ENCODE measurements at places on chromosomes 12 and 14.

DNA sequence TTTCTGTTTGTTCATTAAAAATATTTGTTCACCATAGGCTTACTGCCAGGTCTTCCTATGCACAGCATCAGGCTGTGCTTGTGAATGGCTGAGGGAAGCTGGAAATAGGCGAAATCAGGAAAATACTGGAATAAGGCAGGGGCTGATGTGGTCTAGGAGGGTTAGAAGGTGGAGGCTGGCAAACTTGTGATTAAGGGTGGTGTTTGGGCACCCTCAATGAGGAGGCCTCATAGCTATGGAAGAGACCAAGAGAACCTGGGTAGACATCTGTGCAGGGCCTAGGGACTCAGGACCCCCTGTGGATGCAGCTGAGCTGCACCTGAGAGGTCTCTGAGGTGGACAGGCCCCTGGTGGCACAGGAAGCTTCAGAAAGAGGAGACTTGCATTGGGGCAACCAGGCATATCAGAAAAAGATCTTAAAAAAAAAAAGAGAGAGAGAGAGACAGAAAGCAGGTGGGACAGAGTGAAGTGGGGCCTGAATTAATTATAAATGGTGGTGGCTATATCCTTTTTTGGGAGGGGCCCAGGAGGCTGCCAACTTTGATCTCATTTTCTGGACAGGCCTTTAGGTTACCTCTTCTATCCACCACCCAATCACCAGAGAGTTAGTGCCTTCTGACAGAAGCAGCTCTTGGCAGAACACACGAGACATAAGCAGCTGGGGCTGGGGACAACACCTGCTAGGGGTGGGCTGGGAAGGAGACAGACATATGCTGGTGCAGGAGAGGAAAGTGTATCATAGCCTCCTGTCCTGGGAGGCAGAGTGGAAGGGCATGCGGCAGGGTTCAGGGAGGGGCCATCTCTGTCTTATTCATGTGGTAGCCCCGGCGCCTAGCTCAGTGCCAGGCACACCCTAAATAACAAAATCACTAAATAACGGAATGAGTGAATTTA lies 46.7 kb upstream of the ATP23 start:
- no peak for DNase-seq

DNA sequence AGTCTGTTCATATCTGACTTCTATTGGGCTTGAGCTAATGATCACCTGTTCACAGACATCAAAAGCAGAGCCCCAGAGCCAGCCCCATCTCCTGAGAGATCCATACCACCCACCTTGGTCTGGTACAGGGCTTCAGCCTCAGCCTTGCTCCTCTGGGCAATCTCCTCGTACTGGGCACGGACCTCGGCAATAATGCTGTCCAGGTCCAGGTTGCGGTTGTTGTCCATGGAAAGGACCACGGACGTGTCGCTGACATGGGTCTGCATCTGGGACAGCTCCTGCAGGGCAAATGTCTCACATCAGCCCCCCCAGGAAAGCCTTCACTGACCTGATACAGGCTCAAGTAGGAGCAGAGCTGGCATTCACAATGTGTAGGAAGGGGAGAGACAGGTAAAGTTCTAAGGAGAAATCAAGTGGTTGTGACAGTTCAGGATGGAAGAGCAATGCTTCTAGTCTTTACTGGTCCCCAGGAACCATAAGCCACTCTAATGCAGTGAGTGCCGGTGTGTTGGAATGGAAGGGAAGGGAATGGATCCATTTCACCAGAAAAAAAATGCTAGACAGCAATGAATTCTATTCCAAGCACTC lies 5.2 kb downstream of the KRT4 start:
- no peak for DNase-seq

DNA sequence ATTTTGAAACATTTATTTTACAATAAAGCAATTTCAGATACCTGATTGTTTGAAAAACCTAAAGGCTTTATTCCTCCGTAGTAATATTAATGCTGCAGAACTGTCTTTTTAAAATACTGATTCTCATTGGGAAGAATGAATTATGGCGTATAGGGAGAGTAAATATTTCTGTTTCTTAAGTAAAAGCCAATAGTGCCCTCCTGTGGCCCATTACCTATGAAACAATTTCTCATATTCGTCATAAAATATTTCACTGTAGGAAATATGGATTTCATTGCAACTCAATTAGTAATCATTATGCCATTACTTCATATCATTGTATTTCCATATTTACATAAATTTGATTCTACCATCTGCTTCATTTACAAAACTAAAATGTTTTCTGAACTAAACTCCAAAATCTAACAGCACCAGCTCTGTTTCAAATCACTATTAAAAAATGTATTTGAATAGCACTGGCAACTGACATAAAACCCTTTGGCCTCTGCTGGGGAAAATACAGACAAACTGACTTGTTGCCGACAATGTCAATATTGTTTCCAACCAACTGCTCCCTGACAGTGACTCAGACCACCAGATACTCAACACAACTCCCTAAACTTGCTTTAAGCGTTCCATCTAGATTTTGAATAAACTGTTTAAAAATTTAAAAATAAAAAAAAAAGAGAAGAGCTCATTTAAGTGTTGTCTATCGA lies 290.3 kb downstream of the NAV3 start:
- DNase-seq: peak; percentile 42

GRCh38 chr14:88209273-88209672 lies 113.8 kb downstream of the KCNK10 start:
- DNase-seq: no peak

GRCh38 chr14:51056421-51056820 lies 38.5 kb downstream of the TRIM9 start:
- DNase-seq: no peak

GRCh38 chr12:52015532-52016041 lies 8.8 kb downstream of the TAMALIN start:
- no peak for DNase-seq

DNA sequence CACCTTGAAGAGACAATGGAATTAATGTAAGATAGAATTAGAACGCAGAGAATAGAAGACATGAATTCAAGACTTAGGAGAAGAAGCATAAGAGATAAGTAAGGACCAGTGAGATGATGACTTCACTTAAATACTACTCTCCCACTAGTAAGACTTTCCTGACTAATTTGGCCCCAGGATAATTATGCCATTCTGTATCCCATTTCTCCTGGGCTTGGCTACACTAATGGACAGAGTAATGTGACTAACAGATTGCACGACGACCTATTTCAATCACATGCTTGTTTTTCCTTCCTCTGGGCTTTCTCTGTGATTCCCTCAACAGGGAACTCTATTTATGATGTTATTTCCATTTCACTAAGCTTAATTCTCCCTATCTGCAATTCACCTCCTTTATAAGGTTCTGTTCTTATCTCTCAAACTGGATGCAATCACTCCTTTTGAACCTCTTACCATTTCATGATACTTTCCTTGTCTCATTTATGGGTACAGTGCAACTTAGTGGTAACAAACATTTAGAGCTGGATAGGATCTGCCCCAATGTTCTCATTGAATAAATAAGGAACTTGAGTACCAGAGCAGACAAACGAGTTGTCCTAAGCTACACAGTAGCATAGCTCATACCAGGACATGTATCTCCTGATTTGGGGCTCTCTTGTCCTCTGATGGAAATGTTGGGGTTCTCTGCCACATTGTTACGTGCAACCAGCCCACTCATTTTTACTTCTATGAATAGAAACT lies 102.7 kb downstream of the BTG1 start:
- DNase-seq: peak; percentile 40

DNA sequence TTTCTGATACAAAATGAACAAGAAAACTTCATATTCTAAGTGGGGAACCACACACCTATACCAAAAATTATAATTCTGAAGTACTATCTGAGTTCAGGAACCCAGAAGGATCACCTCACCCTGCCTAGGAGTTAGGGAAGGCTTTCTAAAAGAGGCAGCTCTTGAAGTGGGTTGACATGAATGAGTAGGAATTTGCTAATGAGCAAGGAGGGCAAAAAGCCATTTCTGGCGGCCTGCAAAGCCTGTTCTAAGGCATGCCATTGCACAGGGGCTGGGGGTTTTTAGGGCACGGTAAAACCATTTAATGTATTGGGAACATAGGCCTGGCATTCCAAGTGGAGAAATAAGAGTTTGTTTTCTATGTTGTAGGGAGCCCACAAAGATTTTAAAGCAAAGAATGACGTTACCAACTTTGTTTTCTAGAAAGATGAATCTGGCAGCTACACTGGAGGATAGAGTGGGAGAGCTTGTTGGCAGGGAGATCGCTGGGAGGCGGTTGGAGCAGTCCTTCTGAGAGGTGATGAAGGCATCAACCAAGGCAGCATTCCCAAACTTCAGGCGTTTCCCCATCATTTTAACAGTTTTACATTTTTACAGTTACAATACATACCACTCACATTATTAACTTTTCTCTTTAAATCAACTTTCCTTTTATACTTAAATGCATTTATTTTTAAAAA lies 14.1 kb downstream of the IFT43 start:
- DNase-seq: no peak

DNA sequence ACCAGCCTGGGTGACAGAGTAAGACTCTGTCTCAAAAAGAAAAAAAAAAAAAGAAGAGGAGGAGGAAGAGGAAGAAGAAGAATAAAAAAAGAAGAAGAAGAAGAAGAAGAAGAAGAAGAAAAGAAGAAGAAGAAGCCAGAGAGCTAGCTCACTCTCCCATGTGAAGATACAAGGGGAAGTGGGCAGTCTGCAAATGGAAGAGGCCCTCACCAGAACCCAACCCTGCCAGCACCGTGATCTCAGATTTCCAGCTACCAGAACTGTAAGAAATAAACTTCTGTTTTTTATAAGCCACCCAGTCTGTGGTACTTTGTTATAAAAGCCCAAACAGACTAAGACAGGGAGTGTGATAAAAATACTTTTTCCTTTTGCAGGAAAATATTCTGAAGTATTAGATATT lies 130.7 kb downstream of the ETNK1 start:
- peak; percentile 17 for DNase-seq

GRCh38 chr12:93134175-93134890 lies 205.2 kb upstream of the EEA1 start:
- no peak for DNase-seq

GRCh38 chr12:121723200-121723599 lies 10.6 kb downstream of the TMEM120B start:
- DNase-seq: no peak

DNA sequence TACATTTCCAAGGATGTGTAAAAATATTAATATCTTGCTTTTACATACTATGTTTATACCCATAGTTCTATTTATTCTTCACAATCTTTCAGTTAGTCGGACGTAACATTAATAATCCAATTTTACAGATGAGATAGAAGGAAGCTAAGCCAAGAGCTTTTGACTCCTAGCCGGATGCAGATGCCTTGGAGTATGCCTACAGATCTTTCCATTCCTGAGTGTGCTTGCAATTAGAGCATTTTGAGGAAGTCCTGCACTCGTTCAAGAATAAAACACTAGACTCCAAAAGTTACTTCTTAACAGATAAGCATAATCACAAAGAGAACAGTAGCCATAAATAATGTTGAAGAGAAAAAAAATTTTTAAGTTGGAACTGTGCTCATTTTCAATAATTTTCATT lies 337.6 kb upstream of the CLEC14A start:
- DNase-seq: no peak

DNA sequence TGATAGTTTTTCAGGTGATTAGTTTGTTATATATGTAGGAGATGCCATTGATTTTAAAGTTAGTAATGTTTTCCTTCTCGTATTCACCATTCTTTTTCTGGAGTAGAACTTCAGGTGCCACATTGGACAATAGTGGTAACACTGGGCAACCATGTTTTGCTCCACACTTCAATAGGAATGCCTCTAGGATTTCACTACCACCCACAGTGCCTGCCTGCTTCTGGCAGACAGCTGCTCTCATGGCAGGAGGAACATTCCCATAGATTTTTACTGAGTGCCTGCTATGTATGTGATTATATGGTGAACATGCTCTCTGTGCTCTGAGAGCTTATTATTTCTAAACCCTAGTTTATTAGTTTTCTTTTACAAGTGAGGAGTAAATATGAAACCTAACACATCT lies 53.7 kb downstream of the GCH1 start:
- no peak for DNase-seq

DNA sequence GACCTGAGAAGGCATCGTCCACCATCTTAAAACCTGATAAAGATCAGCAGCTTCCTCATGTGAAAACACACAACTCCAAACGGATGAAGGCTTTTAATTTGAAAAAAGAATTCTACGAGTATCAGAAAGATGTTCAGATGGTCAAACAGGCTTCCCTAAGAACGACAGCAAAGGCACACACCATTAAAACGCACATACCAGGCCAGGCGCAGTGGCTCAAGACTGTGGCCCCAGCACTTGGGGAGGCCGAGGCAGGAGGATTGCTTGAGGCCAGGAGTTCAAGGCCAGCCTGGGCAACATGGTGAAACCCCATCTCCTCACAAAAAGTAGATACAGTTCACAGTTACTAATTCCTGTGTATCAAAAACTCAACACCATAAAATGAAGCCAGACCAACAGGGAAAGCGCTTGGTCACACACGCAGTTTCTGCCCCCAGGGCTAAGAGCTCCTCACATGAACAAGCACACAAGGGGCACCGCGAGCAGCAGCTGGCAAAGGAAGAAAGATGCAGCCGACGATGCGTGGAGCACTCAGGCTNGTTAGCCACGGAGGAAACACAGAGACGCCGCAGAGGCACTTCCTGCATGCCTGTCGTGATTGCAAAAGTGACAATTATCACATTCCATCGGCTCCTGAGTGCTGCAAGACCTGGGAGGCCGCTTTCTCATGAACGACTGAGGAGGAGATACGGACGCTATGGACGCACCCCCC lies 78.0 kb downstream of the NOC4L start:
- DNase-seq: peak; percentile 22
